ENCODE measurements at places on chromosomes 6 and 20.

DNA sequence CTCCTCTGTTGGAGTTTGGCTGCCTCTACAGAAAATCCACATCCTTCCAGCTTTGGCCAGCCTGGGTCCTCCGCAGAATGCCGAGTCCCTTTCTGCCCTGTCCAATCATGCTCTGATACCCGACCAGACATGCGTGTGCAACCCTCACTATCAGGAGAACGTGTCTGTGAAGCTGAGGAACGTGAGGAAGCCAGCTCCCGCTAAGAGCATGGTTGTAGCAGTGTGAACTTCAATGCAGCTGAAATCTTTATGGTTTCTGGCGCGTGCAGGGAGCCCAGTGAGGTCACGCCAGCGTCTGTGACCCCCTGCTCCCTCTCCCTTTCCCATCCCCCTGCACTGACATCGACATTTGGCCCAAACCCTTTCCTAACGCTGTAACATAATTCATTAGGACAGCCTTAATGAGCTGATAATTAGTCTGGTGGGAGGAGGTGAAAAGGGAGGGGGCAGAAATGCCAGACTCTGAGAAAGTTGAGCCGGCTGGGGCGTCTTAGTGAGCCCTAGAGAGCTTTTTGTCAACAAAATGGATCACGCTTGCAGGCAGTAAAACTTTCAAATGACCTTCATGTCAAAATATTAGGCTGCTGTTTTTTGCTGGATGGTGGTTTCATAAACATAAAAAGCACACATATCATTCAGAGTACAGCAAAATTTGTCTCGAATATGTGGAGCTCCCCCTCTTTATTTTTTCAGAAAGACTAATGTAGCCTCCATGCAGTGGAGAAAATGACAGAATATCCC lies 423.3 kb downstream of the QKI start:
- DNase-seq = no peak

DNA sequence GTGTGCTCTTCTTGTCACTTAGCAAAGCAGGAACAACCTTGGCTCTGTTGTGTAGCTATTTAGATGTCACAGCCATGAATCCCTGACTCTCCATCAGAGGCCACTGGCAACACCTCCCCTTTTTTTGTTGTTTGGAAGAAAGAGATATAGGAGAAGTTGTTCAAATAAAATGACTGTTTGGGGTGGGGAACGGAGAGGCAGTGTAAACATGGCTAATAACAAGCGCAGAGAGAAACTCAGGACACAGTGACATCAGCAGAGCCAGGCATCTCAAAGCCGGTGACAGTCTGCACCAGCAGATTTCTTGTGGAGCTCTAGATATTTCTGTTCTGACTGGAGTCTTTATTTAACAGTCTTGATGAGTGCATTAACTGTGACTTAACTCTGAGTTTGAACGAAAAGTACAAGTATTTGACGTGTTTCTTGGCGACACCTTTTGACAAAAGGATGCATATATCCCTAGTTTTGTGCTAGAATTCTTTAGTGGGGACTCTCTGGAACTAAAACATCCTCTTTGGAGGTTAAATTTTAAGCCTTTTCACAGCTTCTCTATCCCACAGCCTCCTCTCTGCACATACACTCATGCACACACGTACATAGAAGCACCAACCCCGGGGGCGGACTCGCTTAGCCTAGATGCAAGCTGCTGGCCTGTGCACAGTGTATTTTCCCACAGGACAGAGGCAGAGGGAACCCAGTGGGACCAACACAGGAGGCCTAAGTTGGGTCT lies 53.8 kb downstream of the ADAT2 start:
- no peak for DNase-seq

DNA sequence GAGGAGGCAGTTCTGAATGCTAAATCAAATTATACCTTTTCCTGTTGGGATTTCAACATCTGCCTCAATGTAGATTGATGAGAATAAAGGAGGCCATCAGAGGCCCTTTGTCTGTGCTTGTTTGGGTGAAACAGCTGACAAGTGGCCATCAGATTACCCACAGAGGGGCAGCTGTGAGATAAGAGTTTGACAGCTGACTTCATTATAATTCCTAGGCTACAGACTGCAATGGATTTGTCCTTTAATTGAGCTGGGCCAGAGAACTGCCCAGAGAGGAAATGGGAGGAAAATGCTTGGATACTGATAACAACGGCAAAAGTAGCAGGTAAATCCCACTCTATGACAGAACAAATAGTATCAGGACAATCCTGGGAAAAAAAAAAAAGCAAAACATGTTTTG lies 649.4 kb downstream of the HDGFL1 start:
- no peak for DNase-seq

DNA sequence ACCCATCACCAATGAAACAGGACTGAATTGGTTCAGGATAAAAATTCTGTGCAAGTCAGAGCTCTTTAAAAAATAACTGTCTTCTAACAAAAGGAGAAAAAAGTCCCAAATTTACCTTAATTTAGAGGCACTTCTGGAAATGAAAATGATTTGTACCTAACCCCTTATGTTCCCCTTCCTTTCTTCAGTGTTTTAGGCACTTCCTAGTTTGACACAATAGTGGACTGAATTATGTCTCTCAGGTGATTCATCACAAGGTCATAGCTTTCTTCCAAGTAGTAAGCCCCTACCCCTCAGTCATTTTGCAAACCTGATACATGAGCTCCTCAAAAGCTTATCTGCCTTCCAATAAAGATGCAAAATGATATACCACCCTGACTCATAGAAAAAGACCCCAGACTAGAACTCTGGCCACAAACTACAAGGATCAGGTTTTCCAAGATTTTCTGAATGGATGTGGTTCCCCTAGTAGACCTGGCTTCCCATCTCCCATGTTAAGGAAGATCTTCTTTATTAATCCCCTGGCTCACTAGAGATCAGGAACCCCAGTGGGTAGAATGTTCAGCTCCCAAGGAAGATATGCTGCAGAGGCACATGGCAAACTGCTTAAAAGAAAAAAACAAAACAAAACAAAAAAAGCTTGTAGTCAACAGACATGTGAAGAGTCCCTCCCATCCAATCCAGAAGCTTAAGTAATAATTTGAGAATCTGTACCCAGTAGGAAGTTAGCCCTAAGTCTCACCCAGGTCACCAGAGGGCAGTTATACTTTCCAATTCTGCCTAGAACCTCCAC lies 3.6 kb downstream of the PPP1R10 start:
- DNase-seq = peak; percentile 13

GRCh38 chr6:166308033-166308768 lies at the start of gene PRR18:
TSS of gene PRR18 (minus strand) at chr6:166308392. CDS start at chr6:166308142, 250 bp downstream.
- peak; percentile 3 for DNase-seq

GRCh38 chr6:102501615-102502014 lies 1108.1 kb downstream of the GRIK2 start:
- DNase-seq = no peak

DNA sequence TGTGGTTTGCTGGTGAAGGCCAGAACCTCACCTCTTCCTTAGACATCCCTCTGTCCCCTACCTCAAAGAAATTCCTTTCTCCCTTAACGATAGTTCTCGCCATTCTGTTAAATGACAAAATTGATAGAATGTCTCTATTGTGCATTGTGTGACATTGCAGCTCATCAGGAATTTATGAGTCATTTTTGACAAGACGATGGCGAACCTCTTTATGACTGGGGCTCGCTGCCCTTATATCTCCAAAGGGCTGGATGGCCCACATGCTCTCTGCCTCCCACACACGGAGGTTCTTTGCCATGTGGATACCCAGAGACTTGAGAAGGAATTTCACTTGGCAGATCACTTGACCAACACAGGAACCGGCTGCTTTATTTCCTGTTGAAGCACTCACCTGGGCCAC lies 66.8 kb upstream of the RPS6KA2 start:
- no peak for DNase-seq

DNA sequence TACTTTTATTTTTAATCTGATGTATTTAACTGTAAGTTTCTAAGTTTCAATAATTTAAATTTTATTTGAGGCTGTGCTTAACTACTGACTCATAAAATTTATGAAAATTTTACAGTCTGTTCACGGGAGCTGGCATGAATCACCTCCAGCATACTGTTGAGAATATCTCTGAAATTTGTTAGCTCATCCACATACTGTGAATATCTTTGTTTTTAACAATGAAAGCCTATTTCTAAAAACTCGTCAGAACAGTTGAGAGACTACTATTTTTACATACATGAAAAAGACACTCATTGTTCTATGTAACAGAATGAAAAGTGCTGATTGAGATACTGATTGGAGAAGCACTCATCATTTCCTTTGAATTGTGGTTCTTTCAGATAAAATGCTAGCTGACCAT lies 749.3 kb downstream of the TENT5A start:
- DNase-seq = no peak

DNA sequence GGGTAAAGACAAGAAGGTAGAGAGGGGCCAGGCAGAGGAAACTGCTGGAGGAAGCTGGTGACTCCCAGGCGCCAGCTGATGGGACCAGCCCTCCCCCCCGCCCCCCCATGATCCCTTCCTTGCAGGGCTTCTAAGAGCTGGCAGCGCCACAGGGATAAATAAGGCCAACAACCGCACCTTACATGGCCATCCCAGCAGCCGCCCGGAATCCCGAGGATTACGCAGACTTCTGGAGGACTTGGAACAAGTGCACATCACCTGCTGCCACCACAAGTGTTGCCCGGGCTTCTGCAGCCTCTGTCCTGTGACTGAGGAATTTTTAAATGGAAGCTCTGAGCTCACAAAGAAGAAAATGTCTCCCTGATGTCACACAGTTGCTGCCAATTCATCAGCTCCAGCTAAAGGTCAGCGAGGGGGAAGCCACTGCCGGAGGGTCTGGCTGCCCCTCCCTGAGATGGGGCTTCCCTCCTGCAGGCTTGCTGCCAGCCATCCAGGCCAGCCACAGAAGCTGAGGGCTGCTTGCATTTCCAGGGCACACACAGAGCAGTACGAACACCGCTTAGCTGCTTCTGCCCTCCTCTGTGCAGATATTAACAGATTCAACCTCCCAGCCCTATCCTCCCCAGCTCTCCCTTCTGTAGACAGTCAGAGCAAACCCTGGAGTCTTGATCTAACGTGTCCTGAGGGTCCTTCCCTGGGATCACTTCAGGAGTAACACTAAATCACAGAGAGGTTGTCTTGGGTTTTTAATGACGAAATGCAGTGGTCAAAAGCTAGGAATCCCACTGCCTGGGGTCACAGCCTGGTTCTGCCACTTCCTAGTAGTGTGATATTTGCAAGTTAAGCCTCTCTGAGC lies 38.6 kb upstream of the PIM1 start:
- DNase-seq = no peak

GRCh38 chr6:125957845-125958244 lies 1.3 kb downstream of the HINT3 start:
- DNase-seq = peak; percentile 88

DNA sequence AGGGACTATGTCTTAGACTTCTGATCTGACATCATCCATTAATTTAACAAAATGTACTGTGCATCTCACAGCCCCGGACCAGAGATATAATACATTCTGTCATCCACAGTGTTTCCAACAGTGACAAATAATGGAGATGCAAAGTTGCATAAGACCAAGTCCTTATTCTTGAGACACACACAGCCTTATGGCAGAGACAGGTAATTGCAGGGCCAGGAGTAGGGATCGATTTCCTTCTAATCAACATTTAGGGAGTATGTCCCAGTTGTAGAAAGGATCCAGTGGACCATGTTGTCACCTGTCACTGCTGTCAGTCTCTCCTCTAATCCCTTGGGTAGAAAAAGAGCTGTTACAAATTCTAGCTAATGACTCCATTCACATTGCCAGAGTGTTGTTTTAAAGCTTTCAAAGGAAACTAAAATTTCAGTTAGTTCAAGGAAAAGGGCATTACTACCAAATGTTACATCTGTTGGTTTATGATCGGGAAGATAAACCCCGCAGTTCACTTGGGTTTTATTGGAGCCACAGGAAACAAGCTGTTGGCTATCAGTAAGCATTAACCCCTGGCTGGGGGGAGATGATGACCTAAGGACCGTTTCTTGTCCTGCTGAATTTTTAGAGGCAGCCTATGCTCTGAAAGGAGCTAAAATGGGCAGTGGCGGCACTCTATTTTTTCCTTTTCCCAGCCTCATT lies 111.4 kb upstream of the ATXN1 start:
- no peak for DNase-seq

GRCh38 chr6:5078121-5078669 lies 6.9 kb upstream of the PPP1R3G start:
- no peak for DNase-seq

DNA sequence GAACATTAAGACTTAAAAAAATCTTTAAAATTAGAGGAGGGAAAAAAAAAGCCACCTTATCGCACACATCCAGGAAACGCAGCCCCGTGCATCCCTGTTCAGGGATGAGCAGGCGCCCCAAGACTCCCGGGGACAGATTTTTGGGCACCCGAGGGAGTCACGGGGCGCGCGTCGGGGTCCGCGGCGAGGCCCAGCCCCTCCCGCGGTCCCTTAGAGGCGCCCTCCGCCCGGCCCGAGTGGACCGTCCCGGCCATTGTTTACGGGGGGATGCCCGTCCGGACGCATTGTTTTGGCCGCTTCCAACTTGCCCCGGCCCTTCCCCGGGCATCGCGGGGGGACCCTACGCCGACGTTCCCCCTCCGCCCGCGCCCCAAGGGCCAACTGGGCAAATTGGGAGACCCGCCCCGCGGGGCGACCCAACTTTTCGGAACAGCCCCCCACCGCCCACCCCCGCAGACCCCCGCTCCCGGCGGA lies 610 bp downstream of the ZNF217 start:
- peak; percentile 30 for DNase-seq

GRCh38 chr6:42104804-42105125 lies 37.7 kb downstream of the C6orf132 start:
- no peak for DNase-seq

- DNase-seq = peak; percentile 35
Observed at GRCh38 chr6:121578216-121578615, 142.8 kb downstream of the GJA1 start.

DNA sequence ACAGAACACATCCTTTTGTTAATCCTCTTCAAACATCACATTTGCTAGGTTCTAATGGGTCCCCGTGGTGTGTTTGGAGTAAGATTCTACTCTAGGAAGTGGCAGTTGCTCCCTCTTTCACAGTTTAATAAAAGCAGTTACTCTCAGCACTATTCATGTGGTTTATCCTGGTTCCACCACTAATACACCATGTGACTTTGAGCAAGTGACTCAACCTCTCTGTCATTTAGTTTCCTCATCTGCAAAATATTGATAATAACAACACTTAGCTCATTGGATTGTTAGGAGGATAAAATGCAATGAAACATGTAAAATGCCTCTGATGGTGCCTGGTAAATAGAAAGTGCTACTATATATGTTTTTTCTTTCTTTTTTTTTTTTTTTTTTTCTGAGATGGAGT lies 488.0 kb upstream of the NOX3 start:
- DNase-seq = no peak

DNA sequence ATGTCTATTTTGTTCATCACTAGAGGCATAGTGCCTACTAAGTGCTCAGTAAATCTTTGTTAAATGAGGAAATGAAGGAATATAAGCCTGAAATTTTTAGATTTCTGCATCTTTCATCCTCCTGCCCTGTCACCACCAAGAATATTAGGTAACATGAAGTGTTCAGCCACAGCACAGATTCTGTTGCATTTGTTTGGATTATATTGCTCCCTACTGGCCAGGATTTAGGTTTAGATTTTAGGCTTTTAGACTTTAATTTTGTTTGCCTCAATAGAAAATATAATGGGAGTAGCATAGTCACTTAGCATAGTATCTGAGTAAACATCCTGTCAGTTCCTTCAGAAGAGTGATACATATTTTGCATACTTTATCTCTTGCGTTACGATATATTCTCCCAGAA lies 14.2 kb downstream of the FARS2 start:
- no peak for DNase-seq

GRCh38 chr6:11343963-11344723 lies 111.7 kb upstream of the NEDD9 start:
- DNase-seq = no peak

- no peak for DNase-seq
Observed at GRCh38 chr20:54431156-54431944, 44.0 kb upstream of the DOK5 start.

- DNase-seq = no peak
Observed at GRCh38 chr6:50899306-50899870, 80.7 kb downstream of the TFAP2B start.

GRCh38 chr6:117483004-117483644 lies 650 bp downstream of the DCBLD1 start:
- DNase-seq = peak; percentile 68

Measured in suppressor macrophage treated with lipopolysaccharide for 4 hours (primary cell).